Fibroblast of lung (primary cell): ENCODE measurements at places on chromosomes 7 and 10.

DNA sequence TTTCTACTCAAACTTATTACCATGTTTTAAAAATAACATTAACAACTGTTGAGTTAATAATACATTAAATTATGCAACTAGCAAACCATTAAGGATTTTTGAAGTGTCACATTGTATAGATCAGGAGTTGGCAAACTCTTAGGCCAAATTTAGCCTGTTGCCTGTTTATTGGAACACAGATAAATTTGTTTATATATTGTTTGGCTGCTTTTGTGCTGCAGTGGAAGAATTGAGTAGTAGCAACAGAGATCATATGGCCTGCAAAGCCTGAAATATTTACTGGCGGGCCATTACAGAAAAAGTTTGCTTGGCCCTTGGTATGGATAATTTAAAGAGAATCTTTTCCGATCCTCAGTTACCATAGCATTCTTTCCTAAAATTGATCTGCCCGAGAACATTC lies 50.7 kb upstream of the TMEM236 start:
- DNase-seq, result peak; percentile 8

DNA sequence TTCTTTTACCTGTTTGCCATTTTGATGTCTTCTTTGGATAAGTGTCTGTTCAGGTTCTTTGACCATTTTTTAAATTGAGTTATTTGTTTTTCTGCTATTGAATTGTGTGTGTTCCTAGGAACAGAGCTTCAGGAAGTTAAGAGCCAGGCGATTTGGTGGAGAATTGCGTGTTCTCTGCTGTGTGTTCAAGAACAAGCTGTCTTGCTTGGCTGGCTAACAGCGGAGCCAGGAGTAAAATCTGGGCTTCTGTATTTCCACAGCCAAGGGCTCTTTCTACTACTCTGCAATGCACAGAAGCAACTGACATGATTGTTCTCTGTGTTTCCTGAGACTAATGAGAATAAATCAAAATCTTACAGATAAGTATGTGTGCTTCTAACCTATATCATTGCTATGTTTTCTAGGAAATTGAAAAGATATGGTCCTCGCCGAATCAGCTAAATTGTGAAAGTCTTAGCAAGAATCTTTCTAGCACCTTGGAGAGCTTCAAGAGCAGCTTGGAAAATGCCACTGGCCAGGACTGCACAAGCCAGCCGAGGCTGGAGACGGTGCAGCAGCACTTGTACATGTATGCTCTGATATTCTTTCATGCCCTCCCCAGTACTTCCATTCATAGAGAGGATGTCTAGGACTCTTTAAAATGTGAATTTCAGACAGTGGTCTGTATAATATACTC lies 124.2 kb downstream of the ABCA13 start:
- no peak for DNase-seq

- no peak for DNase-seq
Measured at GRCh38 chr10:131531265-131532190, 220.0 kb upstream of the TCERG1L start.

DNA sequence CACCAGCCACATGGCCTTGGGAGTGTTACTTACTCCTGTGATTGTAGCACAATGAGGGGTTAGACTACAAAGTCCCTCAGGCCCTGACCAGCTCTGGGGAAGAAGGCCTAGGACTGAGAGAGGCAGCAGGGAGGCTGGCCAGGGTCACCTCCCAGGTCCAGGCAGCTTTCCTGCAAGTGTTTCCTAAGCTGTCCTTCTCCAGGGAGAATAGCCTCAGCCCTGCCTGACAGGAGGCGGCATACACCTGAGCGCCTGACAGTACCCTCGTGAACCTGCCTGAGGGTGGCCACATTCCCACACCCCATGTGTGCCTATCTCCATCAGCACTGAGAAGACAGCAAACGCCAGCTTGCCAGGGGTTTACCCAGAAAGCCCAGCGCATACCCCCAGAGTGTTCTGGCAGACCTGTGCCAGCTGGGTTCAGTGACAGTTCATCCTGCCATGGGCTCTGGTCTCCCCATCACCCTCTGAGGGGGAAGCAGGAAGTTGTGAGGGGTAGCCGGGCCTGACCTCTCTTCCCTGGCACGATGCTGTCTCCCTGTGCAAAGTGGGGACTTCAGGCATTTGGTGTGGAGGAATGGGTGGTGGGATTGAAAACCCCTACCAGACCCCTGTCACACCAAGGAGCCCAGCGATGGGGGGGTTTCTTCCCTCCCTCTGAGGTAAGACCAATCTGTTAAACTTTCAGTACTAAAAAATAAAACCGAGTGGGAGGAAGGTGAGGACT lies 56.3 kb upstream of the CAMK2B start:
- DNase-seq, result no peak

- peak; percentile 14 for DNase-seq
Measured at GRCh38 chr7:70771451-70771850, 360.5 kb upstream of the GALNT17 start.

DNA sequence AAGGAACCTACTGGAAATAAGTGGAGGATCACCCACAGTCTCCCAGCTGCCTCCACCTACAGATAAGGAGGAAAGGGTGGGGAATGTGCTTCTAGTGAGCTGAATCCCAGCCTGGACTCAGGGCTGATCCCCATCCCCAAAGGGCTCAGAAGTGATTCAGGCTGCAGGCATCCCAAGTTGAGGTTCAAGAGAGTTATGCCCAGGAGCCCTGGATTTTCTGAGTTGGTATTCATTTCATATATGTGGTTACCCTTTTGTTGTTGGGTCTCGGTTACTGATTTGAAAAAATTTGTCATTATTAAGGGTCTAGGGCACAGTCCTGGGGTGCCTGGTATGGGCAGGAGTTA lies 30.0 kb upstream of the SRGN start:
- DNase-seq, result no peak

- DNase-seq, result peak; percentile 92
Measured at GRCh38 chr10:91598211-91598977, 34.5 kb downstream of the PPP1R3C start.

DNA sequence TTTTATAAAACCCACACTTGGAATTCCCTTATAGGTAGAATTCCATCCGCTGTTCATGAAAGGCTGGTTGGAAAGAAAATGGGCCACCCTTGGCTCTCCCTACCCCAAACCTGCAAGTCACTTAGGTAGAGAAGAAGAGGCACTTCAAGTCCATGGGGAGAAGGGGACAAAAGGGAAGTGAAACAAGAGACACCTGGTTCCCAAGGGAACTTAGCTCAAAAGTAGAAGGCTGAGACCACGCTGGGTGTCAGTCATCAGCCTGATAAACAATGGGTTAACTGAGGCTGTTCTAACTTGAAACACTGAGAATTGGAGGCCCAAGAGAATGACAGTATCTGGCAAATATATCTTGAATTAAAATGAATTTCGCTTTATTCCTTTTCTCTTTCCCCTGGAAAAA lies 330.8 kb upstream of the NFE2L3 start:
- no peak for DNase-seq

DNA sequence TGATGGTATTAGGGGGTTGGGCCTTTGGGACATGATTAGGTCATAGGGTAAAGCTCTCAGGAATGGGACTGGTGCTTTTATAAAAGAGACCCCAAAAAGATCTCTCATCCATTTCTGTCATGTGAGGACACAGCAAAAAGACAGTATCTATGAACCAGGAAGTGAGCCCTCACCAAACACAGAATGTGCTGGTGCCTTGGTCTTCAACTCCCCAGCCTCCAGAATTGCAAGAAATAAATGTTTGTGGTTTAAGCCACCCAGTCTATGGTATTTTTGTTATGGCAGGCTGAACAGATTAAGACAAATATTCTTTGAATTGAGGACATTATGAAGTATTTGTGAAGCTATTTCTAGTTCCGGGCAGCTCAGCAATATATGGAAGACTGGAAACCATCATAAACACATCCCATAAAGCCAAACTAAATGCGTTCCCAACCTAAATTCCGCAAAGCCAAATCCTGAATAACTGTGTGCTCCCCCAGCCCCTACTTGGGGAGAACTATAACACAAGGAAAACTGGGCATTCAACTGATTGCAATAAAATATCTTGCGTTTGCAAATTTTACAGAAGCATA lies 153.7 kb downstream of the GALNT17 start:
- DNase-seq, result no peak

DNA sequence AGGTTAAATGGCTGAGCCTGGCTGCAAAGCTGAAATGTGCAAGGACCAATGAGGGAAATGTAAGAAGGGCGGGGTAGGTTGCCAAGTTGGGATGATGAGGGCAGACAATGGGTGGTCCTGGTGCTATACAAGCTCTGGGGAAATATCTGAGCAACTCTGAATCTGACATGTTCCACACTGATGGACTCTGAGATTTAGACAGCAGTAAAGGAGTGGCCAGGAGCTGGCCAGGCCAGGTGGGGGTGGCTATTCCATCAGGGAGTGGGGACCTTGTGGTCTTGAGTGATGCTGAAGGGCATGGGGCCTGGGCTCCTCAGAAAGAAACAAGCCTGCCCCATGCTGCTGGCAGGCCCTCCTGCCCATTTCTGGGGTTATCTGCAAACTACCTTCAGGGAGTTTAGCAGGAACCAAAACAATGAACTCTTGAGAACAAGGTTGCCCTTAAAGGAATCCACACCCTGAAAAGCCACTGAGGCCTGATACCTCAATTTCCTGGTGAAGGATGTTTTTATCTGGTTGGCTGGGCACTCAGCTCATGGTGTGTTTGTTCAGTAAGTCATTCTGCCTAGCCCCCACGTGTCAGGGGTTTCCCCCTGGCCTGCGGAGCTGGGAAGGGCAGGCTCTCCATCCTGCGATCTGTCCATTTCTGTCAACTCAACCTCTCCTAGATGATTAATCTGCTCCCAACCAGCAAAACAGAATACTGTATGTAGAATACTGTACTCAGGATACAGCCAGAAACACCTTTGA lies 143.3 kb upstream of the TNS3 start:
- DNase-seq, result peak; percentile 61

DNA sequence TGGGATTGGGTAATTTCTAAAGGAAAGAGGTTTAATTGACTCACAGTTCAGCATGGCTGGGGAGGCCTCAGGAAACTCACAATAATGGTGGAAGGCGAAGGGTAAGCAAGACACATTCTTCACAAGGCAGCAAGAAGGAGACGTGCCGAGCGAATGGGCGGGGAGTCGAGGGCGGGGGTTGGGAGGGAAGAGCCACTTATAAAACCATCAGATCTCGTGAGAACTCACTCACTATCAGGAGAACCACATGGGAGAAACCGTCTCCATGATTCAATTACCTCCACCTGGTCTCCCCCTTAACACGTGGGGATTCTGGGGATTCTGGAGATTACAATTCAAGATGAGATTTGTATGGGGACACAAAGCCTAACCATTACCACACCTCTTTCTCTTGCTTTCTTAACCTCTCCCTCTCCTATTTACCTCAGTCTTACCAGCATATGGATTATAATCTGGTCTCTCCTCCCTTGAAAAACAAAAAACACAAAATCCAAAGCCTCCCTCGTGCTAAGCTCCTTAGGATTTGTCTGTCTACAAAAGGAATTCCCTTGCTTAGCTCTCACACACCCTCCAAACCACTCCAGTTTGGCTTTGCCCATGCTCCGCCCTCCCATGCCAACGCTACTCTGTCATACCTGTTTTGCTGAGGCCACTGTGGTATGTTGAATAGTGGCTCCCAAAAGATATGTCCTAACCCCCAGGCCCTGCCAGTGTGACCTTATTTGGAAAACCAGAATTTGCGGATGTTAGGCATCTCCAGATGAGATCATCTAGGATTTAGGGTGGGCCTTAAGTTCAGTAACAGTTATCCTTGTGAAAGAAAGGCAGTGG lies 19.6 kb upstream of the EFCAB10 start:
- no peak for DNase-seq

DNA sequence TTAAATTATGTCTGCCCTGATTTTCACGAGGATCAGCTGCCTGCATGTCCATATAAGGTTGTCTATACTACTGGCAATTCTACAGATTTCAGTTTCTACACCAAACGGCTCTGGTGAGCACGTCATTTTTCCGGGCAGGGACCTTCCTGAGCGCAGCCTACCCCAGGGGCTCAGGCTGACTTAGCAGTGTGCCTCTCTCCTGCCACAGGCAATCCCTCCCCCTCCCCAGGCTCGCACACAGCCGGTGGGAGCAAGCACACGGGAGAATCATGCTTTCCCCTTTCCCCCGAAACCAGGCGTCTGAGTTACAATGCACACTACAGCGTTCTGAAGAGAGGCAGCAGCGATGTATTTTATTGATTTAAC lies 1.7 kb downstream of the KLF6 start:
- peak; percentile 89 for DNase-seq

- DNase-seq, result peak; percentile 35
Measured at GRCh38 chr7:151251328-151251688, 2.8 kb upstream of the SMARCD3 start.

- DNase-seq, result no peak
Measured at GRCh38 chr7:151245360-151246101, 3.0 kb downstream of the SMARCD3 start.

- no peak for DNase-seq
Measured at GRCh38 chr7:35261041-35261440, 7.1 kb upstream of the TBX20 start.
